ENCODE measurements at places on chromosomes 1 and 21. TPM values are rescaled to one million over a fixed set of nuclear protein-coding genes. Genes with fewer than 3 reads are reported as not detected.

Gene GLIS1
- not detected for total RNA-seq

GRCh38 chr1:157399343-157399983 lies 152.9 kb downstream of the FCRL5 start:
- DNase-seq, result no peak

DNA sequence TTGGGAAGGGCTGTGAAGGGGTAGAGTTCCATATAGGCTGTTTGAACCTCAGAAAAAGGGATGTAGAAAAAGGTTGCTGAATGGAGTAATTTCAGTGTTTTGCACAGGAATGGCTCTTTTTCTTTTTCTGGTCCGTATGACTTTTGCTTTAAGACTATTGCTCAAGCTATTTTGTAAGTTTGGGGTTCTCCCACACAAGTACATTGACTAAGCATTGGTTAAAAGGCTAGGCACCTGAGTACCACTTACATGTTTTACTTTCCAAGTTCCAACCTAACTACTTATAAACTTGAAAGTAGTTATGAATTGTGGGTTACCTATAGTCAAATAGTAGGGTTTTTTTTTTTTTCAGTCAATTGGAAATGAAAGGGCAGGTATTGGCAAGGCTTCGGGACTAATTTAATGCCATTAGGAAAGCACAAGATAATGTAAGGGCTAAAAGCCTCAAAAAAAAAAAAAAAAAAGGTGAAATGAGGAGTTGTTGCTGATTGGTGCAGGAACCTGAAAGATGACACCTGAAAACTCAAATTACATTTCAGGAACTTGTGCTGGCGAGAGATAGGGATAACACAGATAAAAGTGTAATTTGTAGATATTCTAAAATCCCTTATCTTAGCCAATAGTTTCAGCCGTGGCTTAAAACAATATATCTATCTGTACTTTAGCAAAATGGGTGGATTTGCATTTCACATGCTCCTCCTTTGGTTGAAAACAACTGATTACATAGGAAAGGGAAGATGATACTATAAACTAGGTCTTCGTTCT lies 209.5 kb downstream of the RPS6KC1 start:
- no peak for DNase-seq

DNA sequence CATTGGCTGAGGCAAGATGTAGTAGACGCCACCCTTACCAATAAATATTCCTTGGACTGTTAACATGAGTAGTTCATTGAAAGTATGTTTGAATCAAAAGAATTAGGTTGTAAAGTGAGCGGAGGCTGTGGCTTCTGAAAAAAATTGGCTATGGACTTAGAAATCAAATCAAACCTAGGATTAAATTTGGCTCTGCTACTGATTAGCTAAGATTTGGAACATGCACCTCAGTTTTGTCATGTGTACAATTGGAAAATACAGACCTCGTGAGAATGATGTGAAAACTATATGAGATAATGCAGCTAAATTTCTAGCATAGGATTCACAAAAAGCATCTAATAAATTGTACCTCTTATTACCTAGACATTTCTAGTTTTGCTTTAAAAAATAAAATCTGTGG lies 85.3 kb upstream of the USP25 start:
- no peak for DNase-seq

Measured in thoracic aorta (tissue), 2 donors.